AG04449 (cell line): ENCODE measurements at places on chromosomes 6 and 20.

DNA sequence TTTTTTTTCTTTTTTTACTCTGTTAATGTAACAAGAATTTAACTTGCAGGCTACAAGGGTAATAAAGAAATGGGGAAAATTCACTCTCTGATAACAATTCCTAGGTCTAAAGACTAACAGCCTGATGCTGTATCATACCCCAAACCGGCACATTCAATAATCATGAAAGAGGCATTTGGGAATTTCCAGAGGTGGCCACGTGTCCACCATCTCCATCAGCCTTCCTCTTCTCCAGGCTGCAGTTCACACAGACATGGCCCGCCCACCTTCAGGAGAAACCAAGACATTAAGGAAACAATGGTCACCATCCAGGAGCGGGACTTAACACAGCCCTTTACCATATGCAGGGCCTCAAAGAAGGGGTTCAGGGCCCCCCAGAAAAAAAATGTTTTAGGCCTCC lies 44.8 kb downstream of the PDE10A start:
- DNase-seq, result no peak

- no peak for DNase-seq
Measured at GRCh38 chr20:47993035-47993755, 207.9 kb upstream of the SULF2 start.

- DNase-seq, result no peak
Measured at GRCh38 chr6:74333406-74333805, 637.4 kb downstream of the CD109 start.

- no peak for DNase-seq
Measured at GRCh38 chr6:11769811-11770545, 8.6 kb downstream of the ADTRP start.

GRCh38 chr6:166642646-166643045 lies 15.6 kb upstream of the RPS6KA2 start:
- no peak for DNase-seq

GRCh38 chr6:113481458-113481857 lies 375.7 kb upstream of the MARCKS start:
- no peak for DNase-seq

DNA sequence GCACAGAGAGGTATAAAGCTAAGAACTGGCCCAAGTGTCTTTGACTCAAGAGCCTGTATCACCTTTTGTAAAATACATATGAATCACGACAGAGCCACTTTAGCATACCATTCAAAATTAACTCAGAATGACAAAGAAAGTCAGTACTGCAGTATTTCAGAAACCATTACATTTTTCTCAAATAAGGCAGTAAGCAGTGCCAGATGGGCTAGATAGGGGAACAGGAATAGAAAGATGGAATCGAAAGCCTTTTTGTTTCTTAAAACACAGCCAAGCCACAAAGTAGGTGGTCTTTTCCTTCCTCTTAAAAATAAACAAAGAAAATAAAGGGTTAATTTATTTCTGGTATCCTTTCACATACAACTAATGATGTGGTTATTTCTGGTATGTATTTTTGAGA lies 10.3 kb downstream of the CLDN20 start:
- no peak for DNase-seq

- no peak for DNase-seq
Measured at GRCh38 chr6:169932491-169932890, 181.1 kb downstream of the ERMARD start.

DNA sequence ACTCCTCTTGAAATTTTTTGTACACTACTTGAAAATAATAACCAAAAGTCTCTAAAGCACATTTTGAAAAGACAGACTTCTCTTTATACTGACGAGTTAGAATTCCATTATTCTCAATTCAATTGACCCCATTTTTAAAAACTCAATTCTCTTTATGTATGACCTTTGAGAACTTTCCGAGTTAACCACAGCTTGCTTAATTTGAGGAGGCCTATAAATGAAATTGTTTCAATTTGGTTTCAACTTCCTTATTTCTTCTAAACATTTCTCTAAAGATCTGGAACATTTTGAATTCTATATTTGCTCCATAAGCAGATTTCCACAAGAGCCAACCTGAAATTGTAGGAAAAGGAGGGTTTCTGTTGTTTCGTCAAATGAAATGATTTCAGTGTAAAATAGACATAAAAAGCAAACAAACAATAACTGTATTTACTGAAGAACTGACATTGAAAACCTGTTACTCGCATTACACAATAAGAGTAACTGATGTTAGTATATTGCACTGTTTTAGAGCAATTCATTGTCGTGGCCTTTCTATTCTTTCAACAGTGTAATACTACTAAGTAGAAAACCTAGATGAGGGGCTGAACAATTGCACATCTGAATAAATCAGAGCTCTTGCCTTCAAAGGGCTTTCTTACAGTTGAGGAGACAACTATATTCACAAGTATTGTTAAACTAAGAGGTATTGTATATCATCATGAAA lies 223.6 kb downstream of the HIVEP2 start:
- DNase-seq, result no peak

- no peak for DNase-seq
Measured at GRCh38 chr6:114176726-114177125, 166.1 kb downstream of the HS3ST5 start.

- DNase-seq, result no peak
Measured at GRCh38 chr6:37324131-37325033, 29.4 kb upstream of the RNF8 start.

DNA sequence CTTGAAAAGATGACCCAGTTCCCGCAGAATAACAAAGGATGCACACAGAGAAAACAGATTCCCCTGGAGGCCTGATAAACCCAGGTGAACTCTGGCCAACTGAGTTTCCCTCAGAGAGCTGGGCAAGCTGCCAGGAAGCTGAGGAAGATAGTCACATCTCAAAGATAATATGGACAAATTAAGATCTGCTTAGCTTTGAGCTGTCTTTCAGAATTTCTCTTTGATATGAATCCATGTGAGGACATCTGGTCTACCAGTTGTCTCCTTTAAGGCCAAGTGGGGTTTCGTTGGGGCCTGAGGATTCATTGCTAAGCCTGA lies 59.5 kb downstream of the ID4 start:
- no peak for DNase-seq

- DNase-seq, result no peak
Measured at GRCh38 chr6:78599526-78599925, 267.8 kb upstream of the IRAK1BP1 start.

DNA sequence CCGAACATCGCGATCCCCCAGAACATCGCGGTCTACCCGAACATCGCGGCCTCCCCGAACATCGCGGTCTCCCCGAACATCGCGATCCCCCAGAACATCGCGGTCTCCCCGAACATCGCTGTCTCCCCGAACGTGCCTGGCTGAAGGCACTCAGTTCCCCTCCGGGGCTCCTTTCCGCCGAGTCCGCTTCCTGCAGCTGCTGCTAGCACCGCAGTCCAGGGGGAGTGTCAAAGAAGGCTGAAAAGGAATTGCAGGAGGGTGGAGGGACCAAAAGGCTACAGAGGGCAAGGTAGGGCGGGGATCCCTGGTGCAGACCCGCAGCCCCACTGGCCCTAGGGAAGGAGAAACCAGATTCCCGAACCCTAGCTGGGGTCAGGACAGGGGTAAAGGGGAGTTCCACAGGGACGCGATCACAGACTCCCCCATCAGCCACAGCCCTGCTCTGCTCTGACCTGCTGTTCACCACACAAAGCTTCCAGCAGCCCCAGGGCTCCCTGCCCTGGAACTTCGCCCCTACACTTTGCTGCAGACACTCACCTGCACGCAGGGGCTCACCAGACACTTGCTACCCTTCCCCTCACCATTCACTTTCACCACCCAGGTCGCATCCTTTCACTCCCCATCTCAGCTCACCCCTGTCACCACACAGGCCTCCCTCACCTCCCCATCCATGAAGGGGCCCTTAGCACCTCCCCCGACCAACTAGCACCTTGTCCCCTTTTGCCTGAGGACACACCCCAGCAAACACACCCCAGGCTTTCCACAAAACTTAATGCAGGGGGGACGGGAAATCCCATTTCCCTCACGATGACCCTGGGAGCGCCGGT lies 1.7 kb downstream of the ULBP1 start:
- DNase-seq, result no peak

DNA sequence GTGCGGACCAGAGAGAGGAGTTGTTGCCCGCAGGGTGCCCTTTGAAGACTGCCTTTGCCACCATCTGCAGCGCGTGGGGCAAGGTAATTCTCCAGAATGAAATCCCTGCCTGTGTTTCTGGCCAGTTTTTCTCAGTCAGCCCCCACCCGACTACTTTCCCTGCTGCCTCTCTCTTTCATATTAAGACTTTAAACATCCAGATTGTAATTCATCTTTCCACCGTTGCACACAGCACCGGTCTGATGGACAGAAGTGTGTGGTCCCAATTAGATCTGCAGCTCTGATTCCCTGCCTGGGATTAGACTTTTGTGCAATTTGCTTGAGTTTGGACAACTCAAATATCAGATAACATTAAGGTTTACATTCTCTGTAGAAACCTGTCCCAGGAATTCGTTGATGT lies 489.0 kb downstream of the QKI start:
- DNase-seq, result no peak

GRCh38 chr20:32338665-32339064 lies 19.5 kb upstream of the ASXL1 start:
- DNase-seq, result no peak

DNA sequence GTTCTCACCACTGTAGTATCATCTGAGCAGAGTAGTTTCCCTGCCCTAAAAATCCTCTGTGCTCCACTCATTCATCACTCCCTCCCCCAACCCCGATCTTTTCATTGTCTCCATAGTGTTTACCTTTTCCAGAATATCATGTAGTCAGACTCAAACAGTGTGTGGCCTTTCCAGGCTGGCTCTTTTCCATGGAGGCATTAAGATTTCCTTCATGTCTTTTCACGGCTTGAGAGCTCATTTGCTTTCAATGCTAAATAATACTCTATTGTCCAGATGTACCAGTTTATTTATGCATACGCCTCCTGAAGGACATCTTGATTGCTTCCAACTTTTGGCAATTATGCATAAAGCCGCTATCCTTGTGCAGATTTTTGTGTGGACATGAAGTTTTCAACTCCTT lies 235.8 kb downstream of the PHACTR1 start:
- no peak for DNase-seq

DNA sequence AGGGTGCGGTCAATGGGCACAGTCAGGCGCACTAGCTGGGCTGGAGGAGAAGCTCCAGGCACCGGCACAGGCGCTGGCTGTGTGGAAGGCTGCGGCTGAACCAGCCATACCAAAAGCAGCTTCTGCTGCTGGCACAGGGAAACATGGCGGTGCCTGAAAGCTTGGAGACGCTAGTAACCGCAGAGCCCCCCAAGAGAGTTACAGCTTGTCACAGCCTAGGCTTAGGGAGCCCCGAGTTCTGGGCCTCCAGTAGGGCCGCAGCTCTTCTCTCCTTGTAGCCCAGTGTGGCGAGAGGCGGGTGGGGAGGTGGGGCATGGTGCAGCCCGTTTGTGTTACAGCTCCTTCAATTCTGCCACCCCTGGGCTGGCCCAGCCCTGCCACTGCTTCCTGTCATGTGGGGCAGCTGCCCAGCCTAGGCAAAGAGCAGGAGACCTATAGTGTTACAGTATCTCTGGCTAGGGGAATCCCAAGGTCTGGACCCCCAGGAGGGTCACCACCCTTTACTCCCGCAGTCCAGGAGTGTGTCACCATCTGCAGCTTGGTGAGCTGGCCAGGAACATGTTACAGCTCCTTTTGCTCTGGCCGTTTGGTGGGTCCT lies 58.6 kb upstream of the MANEA start:
- no peak for DNase-seq

- no peak for DNase-seq
Measured at GRCh38 chr6:123810948-123811347, 7.3 kb downstream of the NKAIN2 start.

DNA sequence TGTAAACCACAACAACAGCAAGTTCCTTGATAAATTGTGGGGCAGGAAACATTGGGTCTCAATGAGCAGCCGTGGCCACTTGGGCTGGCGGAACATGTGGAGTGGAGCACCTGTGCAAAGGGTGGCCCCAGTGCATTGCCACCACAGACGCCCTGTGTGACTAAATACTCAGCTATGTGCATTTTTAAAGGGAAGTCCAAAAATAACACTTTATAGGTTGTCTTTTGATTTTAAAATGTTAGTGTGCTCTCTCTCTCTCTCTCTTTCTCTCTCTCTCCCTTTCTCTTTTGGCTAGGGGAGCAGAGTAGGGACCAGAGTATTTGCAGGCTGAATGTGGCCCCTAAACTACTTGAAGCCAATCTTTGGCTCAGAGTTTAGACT lies 236.3 kb downstream of the BCAS1 start:
- DNase-seq, result no peak

DNA sequence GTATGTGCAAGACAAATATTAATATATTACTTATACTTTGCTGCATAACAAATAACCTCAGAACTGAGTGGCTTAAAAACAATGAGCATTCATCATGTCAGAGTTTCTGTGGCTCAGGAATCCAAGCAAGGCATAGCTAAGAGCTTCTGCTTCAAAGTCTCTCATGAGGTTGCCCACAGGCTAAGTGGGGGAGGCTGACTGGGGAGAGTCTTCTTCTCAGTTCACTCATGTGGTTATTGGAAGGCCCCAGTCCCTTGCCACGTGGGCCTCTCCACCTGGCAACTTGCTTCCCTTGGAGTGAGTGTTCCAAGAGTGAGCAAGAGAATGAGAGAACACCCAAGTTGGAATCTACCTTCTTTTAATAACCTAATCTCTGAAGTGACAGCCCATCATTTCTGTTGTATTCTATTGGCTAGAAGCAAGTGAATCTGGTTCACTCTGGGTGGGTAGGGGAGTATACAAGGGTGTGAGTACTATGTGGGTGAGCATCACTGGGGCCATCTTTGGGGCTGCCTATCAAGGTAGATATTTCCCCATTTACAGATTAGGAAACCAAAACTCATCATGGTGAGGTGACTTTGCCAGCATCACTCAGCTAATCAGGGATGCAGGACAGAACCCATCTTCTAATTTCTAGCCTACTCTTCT lies 36.0 kb downstream of the DNAH8 start:
- no peak for DNase-seq

DNA sequence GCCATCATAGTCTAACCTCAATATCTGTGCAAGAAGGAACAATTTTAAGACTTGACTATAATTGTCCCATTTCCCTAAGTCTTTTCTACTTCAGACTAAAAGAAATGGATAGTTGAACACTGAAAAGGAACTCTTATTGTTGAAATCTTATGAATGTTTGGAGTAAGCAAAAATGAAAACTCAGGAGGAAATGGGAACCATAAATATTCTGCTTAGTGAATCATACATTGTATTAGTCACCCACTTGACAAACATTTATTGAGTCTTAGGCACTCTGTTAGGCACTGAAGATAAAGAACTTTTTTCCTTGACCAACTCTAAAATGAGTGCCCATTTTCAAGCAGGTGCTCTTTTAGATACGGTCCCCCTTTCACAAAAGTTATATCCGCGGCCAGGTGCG lies 8.7 kb downstream of the CCDC170 start:
- no peak for DNase-seq

- no peak for DNase-seq
Measured at GRCh38 chr6:75144386-75144785, 61.5 kb downstream of the COL12A1 start.

DNA sequence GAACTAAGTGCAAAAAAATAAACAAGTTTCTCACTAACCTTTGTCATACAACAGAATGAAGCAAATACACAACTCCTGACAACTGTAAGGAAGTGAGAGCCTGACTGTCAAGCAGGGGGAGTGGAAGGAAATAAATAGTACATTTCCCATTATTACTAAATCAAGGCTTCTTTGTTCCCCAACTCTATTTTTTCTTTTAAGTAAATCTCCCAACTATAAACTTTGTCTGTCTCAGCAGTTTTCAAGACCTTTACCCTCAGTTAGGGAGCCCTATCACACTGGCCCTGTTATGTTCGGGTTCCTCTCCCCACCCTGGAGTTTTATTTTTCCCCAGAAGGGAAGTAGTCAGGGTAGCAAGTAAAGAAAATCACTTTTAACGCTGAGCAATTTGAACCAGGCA lies 24.1 kb upstream of the IPCEF1 start:
- DNase-seq, result no peak

GRCh38 chr20:35173576-35174192 lies 1.8 kb downstream of the PROCR start:
- DNase-seq, result no peak
